ENCODE measurements at places on chromosomes 3 and 15. TPM values are rescaled to one million over a fixed set of nuclear protein-coding genes. Genes with fewer than 3 reads are reported as not detected.

GRCh38 chr3:60801307-60801706 is 449.9 kb downstream of the FHIT start:
- no peak for DNase-seq

DNA sequence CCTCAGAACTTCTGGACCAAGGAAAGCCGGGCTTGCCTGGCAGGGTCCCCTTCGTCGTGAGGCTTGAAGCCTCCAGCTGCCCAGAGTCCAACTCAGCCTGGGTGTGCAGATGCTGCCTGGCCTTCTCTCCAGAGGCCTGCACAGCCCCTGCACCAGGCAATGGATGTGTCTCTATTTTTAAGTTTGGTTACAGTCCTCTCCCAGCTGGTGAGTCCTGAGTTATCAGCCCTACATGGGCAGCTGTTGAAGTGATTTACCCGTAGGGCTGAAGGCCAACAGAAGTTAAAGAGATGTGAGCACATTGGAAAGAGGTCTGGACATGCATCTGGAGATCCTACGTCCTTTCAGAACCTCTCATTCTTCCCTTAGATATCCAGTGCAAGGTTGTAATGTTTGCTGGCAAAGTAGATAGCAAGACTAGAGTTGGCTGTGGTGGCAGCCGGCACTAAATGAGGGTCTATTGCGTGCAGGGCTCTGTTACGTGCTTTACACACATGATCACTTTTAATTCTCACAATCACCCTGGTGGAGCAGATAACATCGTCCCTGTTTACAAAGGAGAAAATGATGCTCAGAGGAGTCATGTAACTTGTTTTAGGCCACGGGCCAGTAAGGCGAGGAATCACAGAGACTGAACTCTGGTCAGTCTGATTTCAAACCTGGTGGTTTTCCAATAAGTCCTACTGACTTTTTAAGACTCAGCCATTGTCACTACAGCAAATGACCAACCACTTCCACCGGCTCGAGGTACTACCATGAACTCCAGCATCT is 9.9 kb downstream of the FYCO1 start:
- no peak for DNase-seq

DNA sequence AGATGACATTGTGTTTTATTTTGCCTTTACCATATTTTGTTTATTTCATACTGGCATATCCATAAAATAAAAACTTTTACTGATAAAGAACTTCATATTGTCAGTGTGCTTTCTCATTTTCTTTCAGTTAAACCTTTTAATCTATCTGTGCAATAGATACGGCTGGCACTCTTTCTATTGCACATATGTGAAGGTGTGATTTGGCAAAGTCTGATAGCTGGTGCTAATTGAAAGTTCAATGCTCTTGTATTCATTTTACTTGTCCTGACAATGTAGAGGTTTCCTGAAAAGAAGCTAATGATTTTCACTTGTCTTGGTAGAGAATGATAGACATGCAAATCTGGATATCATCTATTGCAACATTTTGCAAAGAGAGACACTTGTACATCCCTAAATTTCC is 467.0 kb downstream of the NSUN3 start:
- DNase-seq, result no peak

DNA sequence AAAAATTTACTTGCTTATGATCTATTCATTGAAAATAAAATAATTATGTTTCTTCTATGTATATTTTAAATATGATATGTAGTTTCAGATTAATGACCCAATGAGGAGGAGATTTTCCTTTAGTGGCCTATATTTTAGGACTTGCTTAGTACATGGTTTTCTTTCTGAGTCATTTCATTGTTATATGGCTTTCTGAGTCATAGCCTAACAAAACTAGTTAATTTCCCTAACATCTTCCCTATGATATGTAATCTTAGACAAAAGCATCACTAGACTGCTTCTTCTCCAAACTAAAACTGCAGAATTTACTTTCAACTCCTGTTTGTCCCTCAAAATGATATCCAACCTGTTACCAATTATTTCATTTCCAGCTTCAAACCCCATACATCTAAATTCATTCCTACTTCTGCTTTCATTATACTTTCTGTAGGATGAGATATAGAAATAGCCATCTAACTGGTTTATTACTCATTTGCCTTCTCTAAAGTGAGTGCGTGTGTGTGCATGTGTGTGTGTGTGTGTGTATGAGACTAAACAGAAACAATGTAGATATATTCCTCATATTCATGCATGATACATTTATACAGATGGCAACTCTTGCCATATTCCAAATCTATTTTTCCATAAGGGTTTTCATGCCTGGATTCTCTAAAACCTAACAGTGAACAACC is 915.0 kb upstream of the GBE1 start:
- DNase-seq, result no peak

DNA sequence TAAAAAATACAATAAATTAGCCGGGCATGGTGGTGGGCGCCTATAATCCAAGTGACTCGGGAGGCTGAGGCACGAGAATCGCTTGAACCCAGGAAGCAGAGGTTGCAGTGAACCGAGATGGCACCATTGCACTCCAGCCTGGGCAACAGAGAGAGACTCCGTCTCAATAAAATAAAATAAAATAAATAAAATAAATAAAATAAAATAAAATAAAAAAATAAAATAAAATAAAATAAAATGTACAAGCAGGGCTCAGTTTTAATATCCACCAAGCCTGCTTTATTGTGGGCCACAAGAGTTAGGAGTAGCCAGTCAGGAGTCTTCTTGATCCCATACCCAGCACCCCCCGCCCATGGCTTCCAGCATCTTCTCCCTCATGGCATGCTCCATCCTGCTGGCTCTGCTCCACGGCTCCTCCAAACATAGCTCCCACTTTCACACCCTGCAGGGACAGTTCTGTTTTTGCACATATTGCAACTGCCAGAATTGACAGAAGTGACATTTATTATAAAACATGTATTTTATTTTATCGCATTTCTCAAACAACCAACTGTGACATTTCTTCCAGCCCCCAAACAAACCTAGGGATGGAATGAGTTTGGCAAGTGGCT is 42.6 kb upstream of the RGMA start:
- no peak for DNase-seq

GRCh38 chr3:63937661-63938651 is 25.8 kb upstream of the SCAANT1 start:
- no peak for DNase-seq

DNA sequence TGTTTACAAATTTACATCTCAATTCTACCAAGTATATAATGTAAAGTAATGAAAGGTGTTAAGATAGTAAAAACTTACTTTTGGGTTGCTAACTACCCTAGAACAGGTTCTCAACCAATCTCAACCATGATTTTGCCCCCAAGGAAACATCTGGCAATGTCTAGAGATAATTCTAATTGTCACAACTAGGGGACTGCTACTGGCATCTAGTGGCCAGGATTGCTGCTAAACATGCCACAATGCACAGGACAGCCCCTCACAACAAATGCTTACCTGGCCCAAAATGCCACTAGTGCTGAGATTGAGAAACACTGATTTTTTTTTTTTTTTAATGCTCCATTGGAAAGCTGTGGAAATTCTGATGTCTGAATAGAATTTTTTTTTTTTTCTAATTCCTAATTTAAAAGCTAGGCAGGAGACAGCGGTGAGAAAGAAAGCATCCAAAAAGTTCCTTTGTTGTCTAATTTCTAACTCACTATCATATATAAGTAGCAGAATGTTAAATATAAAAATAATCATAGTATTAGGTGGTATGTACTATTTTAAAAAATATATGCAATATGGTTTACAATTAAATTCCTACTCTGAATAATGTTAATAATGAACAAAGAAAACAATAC is 81.5 kb downstream of the TJP1 start:
- no peak for DNase-seq

CNTN4 gene
- total RNA-seq, result not detected

EFCAB12 gene
- 0.40 TPM for total RNA-seq

STARD9 gene
- total RNA-seq, result 8.8 TPM

- no peak for DNase-seq
Observed at GRCh38 chr3:73616056-73616455, 8.7 kb downstream of the PDZRN3 start.

GRCh38 chr3:107819656-107820055 is 271.2 kb downstream of the CD47 start:
- DNase-seq, result no peak

GRCh38 chr3:108820586-108820985 is 2.0 kb upstream of the TRAT1 start:
- DNase-seq, result no peak

GRCh38 chr3:144502402-144502801 is 530.8 kb downstream of the DIPK2A start:
- DNase-seq, result no peak

- DNase-seq, result no peak
Observed at GRCh38 chr3:77134769-77135168, 94.9 kb downstream of the ROBO2 start.

DNA sequence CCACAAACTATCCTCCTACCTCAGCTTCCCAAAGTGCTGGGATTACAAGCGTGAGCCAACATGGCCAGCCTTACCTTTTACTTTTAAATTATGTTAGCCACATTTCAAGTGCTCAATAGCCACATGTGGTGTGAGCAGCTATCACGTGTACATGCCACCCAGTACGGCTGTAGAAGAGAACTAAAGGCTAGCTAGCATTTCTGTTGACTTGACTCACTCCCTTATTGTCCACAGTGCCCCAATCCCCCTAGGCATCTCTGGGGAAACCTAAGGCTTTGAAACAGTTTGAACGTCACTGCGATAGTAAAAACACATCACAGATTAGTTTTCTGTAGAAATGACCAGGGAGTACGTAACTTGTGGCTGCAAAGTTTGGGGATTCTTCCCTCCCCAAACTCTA is 12.0 kb downstream of the C15orf40 start:
- DNase-seq, result no peak

NR2E3 gene
- total RNA-seq, result not detected

IQCF5 gene
- not detected for total RNA-seq

Measured in activated CD4-positive, alpha-beta T cell treated with anti-CD3 and anti-CD28 coated beads, Interleukin-2, amount 10 ng/mL, durations not matched to agents 24 days and 14 days (primary cell).